ENCODE measurements at places on chromosomes 1 and 21. TPM values are rescaled to one million over a fixed set of nuclear protein-coding genes. Genes with fewer than 3 reads are reported as not detected.

The C2CD4D gene
- total RNA-seq: 1.1 TPM

DNA sequence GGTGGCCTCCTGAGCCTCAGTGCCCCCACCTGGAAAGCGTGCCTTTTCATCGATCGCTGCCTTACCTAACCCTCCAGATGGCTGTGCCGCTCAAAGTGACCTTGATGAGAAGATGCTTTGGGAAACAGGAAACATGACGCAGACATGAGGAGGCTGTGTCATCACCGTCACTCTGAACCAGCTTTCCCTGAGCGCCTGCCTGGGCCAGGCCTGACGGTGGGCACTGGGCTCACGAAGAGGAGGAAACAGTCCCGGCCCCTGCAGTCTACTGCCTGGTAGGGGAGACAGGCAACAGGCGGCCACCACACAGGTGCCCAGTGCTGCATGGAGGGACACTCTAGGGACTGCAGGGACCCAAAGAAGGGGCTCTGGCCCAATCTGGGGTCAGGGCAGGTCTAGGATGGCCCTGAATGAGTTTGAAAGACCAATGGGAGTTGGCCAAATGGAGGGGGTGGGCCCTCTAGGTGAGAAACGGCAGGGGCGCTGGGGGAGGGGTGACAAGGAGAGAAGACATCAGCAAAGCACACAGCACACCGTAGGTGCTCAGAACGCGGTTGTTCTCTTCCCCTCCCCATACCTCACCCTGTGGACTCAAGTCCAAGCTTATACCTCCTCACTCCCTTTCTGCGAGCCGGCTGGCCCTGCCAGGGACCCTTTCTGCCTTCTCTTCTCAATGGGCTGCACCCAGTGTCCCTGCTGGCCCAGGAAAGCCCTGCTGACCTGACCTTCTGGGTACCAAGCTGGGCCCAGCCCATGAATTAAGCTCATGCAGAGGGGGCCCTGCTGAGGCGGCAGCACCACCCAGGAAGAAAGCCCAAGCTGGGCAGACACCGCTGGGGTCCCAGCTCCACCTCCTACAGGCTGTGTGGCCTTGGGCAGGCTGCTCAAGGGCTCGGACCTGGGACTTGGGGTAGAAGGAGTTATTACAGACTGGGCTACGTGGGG is 44.9 kb downstream of the GLIS1 start:
- no peak for DNase-seq

- DNase-seq: no peak
These were observed 53.4 kb upstream of the ASPM start for GRCh38 chr1:197199923-197200271.

The ETV3L gene
- total RNA-seq: not detected

The USH2A gene
- total RNA-seq: not detected

DNA sequence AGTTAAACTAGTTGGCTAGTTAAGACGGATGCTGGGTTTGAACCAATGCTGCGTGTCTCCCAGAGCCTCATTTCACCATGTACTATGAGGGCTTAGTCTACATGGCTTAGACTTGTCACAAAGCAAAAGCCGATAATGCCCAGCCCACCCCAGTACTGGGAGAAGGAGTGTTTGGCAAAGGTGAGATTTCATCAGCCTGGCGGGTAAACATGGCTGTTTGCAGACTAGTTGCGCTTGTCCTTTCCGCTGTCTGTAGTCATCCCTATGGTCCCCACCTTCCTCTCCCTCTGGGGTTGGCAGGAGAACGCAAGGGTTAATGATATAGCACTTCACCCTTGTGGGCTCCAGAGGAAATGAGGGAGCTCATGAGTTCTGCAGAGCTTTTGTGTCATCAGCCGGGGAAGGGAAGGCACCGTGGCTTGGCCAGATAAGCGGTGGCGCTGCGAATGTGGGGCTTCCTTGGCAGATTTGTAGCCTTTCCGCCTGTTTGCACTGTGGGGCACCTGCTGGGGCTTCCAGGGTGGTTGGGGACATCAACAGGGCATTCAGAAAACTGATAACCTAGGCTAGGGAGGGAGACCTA is 29.2 kb downstream of the SOX13 start:
- DNase-seq: no peak

- DNase-seq: peak; percentile 49
These were observed 7.5 kb upstream of the WNT3A start for GRCh38 chr1:227999056-227999930.

DNA sequence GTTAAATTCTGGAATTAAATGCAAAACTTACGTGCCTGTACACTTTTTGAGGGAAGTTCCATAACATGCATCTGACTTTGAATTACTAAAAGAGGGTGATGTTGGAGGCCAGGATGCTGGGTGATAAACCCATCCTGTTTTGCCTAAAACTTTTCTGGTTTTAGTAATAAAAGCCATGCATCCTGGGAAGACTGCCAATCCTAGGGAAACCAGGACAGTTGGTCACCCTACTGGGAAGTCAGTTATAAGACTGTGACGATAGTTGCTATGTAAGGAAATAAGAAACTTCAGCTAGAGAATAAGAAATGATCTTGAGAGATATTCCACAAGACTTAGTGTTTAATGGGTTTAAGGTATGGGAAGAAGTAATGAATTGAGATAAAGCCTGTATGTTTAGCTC is 336.6 kb upstream of the LYPLAL1 start:
- no peak for DNase-seq

The NBPF3 gene
- 17.9 TPM for total RNA-seq

The OR2L13 gene
- total RNA-seq: not detected

The ANP32E gene
- total RNA-seq: 44.5 TPM

The GPN2 gene
- total RNA-seq: 32.3 TPM

GRCh38 chr1:89221341-89221740 is 22.6 kb upstream of the GBP4 start:
- DNase-seq: no peak

GRCh38 chr1:84888753-84889152 is 4.3 kb downstream of the LPAR3 start:
- peak; percentile 24 for DNase-seq

- DNase-seq: peak; percentile 68
These were observed 5.3 kb downstream of the PTTG1IP start for GRCh38 chr21:44867999-44868700.

The LRRC71 gene
- not detected for total RNA-seq

GRCh38 chr1:224742349-224742748 is 126.2 kb downstream of the CNIH3 start:
- DNase-seq: no peak

DNA sequence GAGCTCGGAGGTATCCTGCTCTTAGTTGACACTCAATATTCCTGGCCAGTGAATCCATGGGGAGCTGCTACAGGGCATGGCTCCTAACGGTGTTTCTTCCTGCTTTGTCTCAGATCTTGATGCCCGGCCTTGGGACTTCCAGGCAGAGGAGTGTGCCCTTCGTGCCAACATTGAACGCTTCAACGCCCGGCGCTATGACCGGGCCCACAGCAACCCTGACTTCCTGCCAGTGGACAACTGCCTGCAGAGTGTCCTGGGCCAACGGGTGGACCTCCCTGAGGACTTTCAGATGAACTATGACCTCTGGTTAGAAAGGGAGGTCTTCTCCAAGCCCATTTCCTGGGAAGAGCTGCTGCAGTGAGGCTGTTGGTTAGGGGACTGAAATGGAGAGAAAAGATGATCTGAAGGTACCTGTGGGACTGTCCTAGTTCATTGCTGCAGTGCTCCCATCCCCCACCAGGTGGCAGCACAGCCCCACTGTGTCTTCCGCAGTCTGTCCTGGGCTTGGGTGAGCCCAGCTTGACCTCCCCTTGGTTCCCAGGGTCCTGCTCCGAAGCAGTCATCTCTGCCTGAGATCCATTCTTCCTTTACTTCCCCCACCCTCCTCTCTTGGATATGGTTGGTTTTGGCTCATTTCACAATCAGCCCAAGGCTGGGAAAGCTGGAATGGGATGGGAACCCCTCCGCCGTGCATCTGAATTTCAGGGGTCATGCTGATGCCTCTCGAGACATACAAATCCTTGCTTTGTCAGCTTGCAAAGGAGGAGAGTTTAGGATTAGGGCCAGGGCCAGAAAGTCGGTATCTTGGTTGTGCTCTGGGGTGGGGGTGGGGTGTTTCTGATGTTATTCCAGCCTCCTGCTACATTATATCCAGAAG is 16.7 kb downstream of the ALX3 start:
- DNase-seq: no peak

DNA sequence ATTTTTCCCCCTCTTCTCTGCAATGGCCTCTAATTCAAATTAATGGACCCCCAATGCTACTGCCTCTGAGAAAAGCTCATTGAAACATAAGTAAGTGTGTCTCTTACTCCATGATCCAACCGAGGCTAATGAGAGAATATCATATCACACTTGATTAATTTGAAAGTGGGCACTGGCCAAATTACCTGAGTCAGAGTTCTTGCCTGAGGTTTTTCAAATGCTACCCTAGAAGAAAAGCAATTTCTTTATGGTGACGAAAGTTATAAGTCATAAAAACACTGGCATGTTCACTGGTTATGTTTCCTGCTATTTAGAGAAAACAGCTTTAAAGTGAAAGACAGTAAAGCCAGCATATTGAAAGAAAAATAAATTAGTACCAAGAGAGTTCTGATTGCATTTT is 368.8 kb upstream of the TMPRSS15 start:
- DNase-seq: no peak

GRCh38 chr1:77513839-77514763 is 168.4 kb downstream of the ZZZ3 start:
- no peak for DNase-seq

GRCh38 chr21:44557491-44558328 is 885 bp downstream of the KRTAP10-3 start:
- no peak for DNase-seq

DNA sequence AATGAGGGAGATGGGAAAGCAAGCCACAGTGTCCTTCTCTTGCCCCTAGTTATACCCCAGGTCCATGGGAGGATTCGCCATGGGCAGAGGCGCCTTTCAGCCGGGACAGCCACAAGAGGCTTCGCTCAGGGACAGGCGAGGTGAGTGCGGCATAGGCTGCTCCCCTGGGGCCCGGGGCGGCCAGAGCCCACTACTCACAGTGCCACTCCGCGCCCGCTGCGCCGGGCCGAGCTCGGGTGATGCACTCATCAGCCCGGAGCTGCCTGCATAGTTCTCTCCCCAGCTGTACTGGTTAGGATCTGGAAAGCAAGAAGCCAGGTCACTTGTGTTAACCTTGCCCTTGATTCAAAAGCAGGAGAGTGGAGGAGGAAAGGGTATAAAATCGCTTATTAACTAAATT is 8.4 kb downstream of the PANK4 start:
- DNase-seq: no peak

GRCh38 chr1:148379170-148379500 is 104.0 kb downstream of the PPIAL4G start:
- no peak for DNase-seq

DNA sequence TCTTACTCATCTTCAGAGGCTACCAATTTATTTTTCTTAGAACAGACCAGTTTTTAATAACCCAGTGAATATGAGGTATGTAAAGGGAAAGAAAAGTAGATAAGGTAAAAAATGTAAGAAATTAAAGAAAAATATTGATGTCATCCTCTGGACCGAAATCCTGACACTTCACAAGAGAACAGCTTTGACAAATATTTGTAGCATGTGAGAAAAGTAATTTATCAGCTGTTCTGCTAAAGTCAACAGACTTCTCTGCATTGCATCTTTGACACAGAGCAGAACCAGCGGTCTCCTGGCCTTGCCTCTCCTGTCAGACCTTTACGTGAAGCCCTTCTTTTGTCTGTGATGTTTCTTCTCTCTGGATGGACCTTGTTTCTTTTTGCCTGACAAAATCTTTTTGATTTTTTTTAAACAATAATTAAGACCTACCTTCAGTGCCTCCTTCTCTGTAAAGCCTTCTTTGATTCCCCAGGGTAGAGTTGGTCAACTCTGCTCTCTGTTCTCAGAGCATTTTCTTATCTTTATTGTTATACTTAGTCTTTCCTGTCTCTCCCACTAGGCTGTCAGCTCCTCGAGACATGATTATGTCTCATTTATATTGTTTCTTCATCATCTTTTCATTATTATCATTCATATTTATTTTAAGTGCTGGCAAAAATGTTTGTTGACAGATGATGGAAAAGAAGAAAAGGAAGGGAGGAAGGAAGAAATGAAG is 35.4 kb downstream of the RGS4 start:
- no peak for DNase-seq

DNA sequence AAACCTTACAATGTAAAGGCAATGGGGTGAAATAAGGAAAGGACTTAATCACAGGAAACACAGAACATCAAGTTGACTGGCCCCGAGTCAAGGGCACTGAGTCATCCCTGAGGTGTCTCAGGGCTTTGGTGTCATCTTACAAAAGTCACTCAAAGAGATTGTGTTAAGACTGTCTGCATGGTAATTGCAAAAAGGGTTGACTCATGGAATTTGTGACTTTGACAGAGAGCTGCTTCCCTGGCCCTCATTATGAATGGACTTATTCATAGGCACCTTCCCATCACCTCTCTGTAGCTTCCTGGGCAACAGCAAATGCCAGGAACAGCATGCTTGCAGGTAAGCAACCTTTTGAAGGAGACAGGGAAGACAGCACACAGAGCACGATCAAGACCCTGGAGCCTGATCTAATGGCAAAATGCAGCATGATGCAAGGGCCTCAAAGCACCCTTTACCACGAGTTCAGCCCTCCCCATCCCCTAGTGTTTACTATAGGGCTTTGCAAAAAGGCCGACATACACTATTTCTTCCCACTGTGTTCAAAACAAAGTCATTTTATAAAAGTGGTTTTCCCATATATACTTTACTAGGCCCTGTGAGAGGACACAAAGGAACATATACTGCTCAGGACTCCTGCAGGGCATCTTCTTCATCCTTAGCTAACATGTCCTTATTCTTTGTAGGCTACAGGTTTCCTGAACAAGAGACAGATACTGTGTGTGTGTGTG is 17.1 kb downstream of the ZP4 start:
- no peak for DNase-seq

DNA sequence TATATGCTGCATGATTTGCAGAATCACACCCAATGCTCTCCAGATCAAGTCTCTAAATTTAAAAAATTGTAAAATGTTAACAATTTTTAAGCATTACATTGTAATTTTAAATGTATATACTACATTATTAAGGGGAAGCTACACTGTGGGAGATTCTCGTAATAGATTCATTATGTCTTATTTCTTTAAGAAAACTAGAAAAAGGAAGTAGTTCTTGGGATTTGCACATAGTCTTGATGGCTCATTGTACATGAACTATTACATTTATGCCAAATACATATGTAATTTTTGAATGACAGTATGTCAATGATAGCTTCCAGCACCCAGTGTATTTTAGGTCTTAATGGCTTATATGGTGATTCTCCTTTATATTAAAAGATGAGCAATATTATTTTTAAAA is 250.3 kb downstream of the PTPRC start:
- no peak for DNase-seq

GRCh38 chr1:38657207-38657840 is 202.2 kb downstream of the RRAGC start:
- no peak for DNase-seq

The MR1 gene
- total RNA-seq: 18.5 TPM

The TMEM54 gene
- total RNA-seq: not detected

- DNase-seq: no peak
These were observed 117.2 kb upstream of the FGGY start for GRCh38 chr1:59179673-59180072.

The SMYD3 gene
- total RNA-seq: 37.8 TPM

- DNase-seq: no peak
These were observed 116.0 kb downstream of the NOS1AP start for GRCh38 chr1:162185314-162186025.
